ENCODE measurements at places on chromosomes 2 and 18.
A peak's percentile ranks its signal among the peaks of the same experiment; 100 is the strongest.

DNA sequence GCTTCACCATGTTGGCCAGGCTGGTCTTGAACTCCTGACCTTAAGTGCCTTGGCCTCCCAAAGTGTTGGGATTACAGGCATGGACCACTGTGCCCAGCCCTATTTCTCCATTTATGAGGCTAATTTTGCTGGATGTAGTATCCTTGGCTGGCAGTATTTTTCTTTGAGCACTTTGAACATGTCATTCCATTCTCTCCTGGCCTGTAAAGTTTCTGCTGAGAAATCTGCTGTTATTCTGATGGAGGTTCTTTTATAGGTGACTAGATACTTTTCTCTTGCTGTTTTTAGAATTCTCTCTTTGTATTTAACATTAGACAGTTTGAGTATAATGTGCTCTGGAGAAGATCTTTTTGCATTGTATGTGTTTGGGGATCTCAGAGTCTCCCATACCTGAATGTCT is 9.1 kb downstream of the RFTN2 start:
- DNase-seq, result no peak

GRCh38 chr2:33158482-33159003 is 211.8 kb downstream of the LTBP1 start:
- DNase-seq, result no peak

GRCh38 chr2:124325667-124326440 is 300.8 kb downstream of the CNTNAP5 start:
- DNase-seq, result no peak

GRCh38 chr2:179793238-179793637 is 68.2 kb downstream of the ZNF385B start:
- DNase-seq, result no peak

- no peak for DNase-seq
These were observed 666.8 kb upstream of the SETBP1 start for GRCh38 chr18:44013871-44014270.

DNA sequence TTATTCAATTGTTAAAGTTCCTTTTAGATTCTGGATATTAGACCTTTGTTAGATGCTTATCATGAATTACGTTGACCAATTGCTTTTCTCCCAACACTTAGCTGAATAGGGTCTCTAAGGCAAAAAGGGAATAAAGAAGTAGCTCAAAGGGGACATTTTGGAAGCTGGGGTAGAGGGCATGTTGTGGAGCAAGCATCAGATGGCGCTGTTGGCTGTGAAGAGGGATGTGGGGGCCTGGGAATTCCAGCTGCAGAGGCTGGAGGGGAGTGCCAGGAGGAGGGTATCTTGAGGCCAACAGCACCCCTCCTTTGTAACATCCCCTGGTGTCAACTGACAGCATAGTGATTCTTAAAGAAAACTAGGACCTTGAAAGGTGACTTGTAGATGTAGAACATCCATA is 198.2 kb downstream of the ADCYAP1 start:
- no peak for DNase-seq

GRCh38 chr2:161124201-161124600 is 36.0 kb upstream of the TANK start:
- DNase-seq, result no peak

GRCh38 chr18:80157708-80158343 is 48.8 kb downstream of the ADNP2 start:
- peak; percentile 76 for DNase-seq

DNA sequence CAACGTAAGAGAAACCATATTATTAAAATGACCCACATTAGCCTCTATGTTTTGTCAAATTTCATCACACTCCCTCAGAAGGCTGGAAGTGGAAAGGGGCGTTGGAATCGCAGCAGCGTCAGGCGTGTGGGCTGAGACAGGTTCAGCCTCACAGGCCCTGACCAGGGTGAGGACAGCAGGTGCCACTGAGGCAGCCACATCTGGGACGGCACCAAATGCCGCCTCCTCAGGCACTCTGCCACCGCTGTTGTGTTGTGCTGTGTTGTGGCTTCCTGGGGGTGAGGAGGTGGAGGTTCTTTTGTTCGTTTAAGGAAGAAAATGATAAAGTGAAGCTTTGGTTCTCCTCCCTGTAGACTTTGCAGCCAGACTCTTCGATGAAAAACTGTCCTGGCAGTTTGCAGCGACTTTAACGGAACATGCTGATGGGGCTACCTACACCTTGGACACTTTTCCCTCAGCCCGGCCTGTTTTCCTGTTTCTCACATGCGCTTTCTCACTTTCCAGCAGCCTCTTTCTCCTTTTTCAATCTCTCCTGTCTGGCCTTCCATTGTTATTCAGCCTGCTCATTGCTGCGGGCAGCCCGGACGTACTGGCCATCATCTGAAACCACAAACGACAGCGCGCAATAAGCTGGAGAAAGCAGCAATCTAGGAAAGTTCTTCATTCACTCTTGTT is 44.9 kb upstream of the SALL3 start:
- DNase-seq, result no peak

- DNase-seq, result no peak
These were observed 144.1 kb downstream of the FAM210A start for GRCh38 chr18:13582178-13582670.

DNA sequence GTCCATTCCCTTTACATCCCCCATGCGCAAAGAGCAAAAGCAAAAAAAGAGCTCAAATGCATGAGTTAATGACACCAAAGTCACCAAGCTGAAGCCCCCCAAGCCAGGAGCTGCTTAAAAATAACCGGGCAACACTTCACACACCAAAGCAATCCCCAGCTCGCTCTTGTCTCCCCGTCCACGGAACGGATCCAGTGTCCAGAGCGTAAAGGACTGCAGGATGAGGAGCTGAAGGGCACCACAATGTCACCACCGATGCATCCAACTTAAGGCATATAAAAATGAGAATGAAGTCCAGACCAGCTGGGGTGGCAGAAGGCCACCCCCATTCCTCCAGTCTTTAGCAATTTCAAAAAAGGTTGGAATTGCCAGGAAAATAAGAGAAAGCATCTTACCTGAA is 8.7 kb downstream of the SMAD7 start:
- no peak for DNase-seq

- DNase-seq, result no peak
These were observed 265.4 kb downstream of the STK39 start for GRCh38 chr2:167981945-167982344.

DNA sequence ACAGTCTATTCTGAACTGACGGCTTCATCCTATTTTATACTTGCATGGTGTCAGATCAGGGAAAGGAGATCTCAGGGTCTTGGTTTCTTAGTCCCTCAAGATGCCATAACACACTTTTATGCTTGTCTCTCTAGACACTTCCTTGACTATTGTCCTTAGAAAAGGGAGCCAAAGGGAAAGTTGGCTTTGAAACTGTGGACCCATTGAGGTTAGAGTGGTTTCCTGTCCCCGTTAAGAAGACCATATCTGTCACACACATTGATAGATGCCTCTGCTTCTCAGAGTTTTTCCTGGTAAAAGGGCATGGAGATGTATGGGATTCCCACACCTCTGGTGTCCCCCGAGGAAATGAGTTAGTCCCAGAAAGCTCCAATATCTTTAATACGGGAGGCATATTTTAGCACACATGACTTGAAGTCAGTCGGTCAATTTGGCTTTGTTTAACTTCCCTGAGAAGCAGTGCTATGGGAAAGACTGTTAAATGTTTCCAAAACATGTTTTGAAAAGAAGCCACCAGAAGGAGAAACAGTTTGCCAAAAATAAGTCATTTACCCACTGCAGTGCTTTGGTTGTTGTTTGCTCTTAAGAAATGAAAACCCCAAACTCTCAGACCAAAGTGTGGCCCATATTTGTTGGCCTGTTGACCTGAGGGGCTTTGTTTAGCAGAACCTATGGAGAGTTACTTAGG is 133.4 kb upstream of the CXCR4 start:
- DNase-seq, result no peak

- DNase-seq, result no peak
These were observed 898.2 kb downstream of the NRXN1 start for GRCh38 chr2:50133766-50134165.

DNA sequence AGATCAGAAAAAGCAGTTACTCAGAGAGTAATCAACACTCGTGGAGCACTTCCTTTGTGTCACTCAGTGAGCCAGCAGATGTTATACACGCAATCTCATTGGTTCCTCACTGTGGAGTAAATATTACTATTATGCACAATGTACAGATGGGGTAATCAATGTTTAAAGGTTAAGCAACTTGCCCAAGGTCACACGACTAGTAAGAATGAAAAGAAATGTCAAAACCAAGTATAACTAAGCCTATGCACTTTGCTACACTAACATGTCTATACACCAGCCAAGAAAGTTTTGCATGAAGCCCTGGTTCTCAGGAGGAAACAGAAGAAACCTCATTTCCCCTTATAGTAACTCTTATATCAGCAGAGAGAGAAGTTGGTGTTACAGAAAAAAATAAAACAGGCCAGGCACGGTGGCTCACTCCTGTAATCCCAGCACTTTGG is 5.4 kb downstream of the METTL21A start:
- DNase-seq, result no peak

DNA sequence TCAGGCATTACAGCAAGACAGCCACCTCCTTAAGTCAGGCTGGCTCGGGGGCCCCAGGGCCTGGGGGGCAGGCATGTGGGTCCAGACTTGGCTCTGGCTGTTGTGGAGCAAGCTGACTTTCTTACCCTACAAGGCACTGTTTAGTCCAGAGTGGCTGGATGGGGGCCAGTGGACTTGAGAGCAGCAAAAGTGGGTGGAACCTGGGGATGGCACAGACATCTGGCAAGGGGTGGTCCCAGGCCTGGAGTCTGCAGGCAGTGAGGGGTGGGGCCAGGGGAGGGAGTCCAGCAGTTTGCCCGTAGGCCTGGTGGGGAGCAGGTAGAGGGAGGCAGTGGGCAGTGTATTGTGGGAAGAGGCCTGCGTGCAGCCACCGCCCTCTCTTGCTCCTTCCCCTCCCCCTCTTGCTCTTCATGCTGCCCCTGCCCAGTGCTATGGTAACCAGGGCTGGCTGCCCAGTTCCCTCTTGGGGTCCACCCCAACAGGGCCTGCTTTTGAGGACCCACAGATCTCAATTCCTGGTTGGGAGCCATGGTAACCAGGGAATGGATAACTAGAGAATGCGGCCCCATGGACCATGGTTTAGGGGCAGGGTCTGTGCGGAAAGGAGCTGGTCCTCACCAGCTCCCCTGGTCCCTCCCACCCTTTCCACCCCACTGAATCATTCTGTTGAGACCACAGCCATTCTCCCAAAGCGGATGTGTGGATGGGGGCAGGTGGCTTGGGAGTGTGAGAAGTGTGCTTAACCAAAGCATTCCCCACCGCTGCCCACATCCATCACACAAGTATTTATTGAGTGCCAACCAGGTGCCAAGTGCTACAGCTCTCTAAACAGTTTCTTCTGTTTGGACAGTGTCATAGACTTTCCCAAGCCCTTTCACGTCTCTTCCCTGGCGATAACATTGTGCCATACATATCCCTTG is 19.3 kb downstream of the SPEG start:
- no peak for DNase-seq

- no peak for DNase-seq
These were observed 48.8 kb downstream of the RABL2A start for GRCh38 chr2:113675875-113676274.

DNA sequence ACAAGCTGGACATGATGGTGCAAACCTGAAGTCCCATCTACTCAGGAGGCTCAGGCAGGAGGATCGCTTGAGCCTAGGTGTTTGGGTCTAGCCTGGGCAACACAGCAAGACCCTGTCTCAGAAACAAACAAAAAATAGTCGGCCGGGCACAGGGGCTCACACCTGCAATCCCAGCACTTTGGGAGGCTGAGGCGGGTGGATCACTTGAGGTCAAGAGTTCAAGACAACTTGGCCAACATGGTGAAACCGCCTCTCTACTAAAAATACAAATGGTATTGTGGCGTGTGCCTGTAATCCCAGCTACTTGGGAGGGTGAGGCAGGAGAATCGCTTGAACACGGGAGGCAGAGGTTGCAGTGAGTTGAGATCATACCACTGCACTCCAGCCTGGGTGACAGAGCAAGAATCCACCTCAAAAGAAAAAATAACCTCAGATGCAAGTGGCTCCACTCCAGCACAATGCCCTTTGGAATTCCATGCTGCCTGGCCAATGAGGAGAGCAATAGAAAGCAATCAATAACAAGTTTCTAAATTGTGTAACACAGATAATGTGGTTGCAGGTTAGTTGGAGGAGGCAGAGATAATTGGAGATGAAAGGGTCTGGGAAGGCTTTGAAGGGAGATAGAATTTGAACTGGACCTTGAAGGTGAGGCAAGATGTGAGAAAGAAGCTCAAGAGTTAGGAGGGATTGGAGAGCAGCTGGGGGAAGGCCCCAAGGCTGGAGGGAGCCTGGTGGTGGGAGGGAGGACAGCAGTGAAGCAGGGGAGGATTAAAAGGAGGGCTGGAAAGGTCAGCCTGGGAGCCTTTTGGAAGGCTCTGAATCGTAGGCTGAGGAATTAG is 6.0 kb downstream of the TTC31 start:
- DNase-seq, result no peak

DNA sequence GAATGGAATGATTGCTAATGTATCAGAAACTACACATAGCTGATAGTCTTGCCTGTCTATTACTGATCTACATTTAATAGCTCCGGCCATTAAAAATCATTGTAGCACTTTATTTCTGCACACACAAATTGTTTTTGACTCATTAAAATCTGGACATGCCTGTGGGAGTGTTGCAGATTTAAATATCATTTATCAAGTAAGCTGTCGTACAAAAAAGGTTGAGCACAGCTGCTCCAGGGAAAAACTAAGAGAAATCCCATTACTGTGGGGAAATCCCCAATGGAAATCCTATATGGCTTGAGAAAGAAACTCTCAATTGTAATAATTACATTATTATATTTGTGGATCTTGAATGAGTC is 99.6 kb upstream of the CERS6 start:
- no peak for DNase-seq

- DNase-seq, result peak; percentile 18
These were observed 246.8 kb downstream of the AGPS start for GRCh38 chr2:177639262-177639914.

GRCh38 chr2:174574657-174575056 is 22.9 kb downstream of the WIPF1 start:
- no peak for DNase-seq

DNA sequence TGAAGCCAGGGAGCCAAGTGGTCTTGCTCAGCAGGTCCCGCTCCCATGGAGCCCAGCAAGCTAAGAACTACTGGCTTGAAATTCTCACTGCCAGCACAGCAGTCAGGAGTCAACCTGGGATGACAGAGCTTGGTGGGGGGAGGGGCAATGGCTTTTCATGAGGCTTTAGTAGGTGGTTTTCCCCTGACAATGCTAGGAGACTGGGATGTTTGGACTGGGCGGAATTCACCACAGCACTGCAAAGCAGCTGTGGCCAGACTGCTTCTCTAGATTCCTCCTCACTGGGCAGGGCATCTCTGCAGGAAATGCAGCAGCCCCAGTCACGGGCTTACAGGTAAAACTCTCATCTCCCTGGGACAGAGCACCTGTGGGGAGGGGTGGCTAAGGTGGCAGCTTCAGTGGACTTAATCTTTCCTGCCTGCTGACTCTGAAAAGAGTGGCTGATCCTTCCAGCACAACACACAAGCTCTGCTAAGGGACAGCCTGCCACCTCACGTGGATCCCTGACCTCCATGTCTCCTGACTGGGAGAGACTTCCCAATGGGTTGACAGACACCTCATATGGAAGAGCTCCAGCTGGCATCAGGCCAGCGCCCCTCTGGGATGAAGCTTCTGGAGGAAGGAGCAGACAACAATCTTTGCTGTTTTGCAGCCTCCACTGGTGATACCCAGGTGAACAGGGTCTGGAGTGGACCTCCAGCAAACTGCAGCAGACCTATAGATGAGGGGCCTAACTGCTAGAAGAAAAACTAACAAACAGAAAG is 349.7 kb upstream of the ST6GAL2 start:
- DNase-seq, result no peak

- DNase-seq, result no peak
These were observed 245.4 kb downstream of the NAPG start for GRCh38 chr18:10771053-10771709.

GRCh38 chr18:79509536-79509930 is 113.8 kb downstream of the NFATC1 start:
- DNase-seq, result no peak

Data from DND-41 (cell line).